ENCODE measurements at places on chromosomes 5 and 9.
A peak's percentile ranks its signal among the peaks of the same experiment; 100 is the strongest.

DNA sequence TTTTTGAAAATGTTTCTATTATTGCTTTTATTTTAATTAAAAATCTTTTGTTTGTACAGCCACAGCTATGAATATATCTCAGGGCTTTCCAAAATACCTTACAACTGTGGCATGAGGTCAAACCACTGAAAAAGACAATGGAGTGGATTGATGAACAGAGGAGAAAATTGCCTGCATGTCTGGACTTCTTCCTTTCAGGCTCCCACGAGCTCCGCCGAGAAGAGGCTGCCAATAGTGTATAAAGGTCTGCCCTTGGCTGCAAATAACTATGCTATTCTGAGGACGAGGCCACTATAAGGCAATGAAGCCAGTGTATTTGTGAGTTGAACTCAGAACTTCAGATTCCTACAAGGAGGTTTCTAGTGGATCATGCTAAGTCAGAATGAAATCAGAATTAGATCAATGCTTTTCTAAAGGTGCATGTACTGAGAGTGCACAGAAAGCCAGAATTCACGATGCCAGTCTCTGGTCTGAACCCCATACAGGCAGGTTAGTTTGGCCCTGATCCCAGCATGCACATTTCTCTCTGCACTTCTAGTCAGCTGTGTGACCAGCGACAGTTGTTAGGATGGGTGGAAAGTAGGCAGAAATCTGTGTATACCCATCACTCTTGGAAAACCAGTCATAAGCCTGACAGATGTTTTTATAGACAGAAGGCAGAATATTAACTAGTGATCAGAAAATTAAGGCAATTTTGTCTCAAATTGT is 42.7 kb upstream of the PLPP1 start:
- DNase-seq = no peak

DNA sequence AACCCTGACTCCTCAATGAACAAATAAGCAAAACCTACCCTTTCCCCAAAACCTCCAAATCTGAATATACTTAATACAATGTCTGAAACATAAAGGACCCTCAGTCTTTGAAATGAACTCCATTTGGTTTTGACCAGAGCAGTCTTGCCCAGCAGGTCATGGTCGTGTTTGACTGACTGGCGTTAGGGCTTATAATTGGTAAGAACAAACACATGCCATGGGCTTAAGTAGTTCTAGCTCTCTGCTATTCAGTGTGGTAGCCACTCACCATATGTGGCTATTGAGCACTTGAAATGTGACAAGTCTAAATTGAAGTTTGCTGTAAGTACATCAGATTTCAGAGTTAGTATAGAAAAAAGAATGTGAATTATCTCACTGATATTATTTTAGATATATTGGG is 42.1 kb downstream of the LRRTM2 start:
- DNase-seq = no peak

DNA sequence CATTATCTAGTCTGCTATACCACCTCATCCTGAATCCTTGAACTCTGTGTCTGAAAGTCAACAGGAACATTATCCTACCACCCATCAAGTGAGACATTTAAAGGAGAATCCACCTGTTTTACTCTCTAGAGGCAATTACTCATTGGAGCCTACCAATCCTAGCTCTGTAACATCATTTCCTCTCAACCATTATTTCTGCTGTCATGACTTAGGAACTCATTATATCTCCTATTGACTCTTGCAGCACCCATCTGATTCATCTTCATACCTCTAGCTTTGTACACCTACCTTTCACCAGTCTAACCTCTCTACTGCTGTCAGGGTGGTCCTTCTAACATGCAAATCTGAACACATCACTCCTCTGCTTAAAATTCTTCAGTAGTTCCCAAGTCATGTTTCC is 481.5 kb downstream of the NFIB start:
- no peak for DNase-seq

DNA sequence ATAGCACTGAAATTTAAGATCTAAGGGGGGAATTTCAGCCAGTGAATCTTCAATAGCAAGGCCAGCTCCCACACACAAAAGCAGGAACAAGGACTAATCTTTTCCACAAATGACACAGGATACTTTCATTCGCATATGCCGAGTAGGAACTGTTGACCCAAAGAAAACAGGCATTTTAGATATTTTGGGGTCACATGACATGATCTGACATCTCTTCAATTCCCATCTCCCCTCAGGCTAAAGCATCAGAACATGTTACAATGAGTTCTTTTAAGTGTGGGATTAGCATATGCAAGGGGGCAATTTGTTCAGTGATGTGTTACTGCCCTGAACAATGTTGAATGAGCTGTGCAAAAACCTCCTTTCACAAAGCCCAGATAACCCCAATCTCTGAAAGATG is 68.2 kb downstream of the TLE1 start:
- DNase-seq = no peak

DNA sequence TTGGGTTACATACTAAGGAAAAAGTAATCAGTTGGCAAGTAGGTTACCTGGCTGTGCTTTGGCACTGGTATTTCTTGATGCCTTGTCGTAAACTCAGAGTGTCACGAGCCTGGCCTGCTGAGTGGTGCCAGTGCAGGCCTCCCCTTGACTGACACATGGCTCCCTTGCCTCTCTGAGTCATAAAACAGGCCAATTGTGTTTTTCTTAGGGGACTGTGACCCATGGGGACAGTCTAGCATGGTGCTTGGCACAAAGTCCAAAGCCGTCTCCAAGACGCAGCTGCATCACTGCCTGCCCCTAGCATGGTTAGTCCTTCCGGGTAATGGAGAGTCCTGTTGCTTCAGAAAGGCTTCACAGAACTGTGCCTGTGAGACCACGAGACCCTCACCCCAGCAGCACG is 132.5 kb downstream of the MVB12B start:
- DNase-seq = no peak

- DNase-seq = no peak
These were observed 426.2 kb downstream of the ANXA1 start for GRCh38 chr9:73577848-73578247.

DNA sequence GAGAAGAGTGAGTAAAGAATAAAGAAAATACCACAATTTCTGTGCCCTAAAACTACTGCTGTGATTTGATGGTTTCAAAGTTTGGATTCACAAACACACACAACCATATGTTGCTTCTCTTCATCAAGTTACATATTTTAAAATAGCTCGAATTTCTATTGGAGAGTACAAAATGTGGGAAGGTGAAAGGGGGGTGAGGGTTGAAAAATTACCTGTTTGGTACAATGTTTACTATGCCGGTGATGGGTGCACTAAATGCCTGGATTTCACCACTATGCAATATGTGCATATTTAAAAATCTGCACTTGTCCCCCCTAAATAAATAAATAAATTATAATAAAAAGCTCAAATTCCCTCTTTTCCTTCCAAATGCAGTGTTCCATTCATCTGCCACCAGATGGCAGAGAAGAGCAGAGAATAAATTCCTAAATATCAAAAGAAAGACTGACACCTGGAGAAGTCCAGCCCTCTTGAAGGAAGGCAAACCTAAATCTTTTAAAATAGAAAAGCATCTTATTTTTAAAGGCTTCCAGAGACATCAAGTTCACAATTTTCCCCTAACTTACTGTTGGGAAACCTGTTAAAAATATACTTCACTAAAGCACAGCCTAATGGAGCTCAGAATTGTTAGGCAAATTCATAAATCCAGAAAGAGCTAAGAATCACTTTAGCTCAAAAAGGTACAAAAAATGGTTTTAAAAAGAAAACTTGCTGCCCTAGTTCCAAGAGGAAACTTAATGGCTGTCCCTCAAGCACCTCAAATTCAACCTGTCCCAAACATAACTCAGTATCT is 24.8 kb upstream of the HNRNPA0 start:
- no peak for DNase-seq

DNA sequence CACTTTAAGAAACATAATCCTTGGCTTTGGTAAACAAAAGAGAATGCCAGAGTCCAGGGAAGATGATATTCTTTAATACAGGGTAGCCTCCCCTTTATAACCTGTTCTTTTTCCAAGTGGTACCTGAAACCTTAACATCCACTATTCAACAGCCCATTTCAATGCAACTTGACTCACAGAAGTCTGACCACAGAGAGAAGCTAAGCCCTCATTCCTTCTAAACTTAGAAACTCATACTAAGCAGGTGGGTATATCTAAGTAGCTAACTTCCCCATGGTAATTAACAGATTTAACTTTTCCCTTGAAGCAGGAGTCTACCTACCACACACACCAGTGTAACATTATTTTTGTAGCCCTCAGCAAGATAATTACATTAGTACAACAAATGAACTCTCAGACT is 91.9 kb downstream of the CEMIP2 start:
- DNase-seq = no peak

- no peak for DNase-seq
These were observed 16.2 kb upstream of the NDUFB6 start for GRCh38 chr9:32589083-32589723.

- peak; percentile 78 for DNase-seq
These were observed 31.4 kb downstream of the COL15A1 start for GRCh38 chr9:98974994-98975712.

DNA sequence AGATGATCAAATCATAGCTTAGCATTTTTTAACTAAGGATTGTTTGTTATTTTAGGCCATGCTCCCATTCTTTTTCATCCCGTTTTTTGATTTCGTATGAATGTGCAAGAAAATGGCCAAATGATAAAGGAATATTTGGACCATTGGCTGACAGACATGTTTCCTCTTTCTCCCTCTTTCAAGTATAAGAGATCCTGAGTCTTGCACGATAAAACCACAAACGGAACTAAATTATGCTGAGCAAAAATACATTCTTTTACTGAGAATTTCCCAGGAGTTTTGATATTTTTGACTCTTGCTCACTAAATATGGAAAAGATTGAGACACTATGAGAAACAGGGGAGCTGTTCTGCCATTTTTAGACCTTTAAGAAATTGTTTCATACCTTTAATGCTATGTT is 90.4 kb upstream of the KLF9 start:
- no peak for DNase-seq

DNA sequence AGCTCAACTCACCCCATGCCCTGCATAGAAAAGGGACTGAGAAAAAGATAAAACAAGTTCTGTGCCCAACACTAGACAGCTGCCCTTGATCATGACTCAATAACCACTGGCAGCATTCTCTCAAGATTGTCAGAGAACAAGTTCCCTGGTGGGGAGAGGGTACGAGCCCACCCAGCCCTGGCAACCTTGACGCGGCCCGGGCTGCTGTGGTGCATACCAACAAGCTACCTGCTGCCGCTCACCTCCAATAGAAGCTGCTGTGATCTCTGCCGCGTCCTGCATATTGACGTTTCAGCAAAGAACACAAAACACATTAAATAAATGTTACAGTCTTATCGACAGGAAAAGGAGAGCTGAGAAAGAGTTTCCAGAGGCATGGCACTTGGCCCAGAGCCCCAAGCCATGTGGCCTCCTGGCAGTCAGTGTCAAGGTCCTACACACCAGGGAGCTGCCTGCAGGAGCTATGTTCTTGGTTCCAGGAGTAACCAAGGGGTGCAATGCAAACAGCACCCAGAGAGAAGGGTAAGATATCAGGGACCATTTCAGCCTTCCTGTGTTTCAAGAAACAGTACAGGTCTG is 28.3 kb downstream of the WHRN start:
- DNase-seq = no peak

DNA sequence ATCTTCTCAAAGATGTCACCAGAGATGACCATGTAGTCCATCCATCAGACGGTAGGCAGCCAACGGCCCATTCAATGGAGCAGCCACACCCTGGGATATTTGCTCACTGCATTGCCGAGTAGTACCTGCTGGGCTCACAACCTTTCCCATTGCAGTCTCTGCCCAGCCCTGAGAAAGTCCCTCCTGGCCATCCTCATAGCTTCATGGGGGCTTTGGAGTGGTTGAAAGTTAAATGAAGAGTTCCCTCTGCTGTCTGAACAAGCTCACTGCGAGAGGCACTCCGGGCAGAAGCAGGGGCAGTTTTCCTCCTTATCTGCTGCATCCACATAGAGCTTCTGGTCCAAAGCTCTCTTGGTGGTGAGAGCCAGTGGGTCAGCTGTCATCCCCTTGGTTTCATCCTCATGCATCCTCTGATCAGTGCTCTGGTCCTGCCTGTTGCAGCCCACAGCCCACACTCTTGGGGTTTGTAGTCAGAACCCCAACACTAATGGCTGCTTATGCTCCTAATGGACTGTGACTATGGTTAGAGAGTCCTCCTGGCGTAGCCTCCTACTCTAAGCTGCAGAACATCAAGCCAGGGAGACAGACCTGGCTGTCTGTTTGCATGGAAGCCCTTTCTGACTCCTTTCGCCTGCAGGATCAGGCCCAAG is 23.3 kb downstream of the TNFSF8 start:
- no peak for DNase-seq

DNA sequence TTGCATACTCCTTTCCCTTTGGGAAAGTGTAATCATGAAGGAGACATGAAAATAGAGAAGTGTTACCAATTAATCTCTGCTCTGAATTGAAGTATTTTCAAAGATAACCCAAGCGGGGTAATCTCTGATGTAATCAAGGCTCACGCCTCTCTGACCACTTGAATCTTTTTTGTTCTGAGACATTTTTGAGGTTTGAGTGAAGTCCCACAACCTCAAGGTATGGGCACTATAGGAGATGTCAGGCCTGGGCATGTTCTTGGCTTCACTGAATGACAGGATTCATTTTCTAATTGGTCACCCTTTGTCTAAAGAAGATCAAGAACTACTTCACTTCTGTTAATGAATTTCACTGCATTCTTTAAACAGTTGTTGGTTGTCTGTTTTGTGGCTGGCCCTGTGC is 23.7 kb downstream of the ENHO start:
- no peak for DNase-seq
